Stimulated activated naive B cell treated with anti-CD40 and anti-IgM and Interleukin-4, amounts not matched to agents 10 μg/mL and 1 μg/mL and 100 μg/mL, for 72 hours (primary cell): ENCODE measurements at places on chromosomes 2 and 18.

- DNase-seq: no peak
Observed at GRCh38 chr18:13320891-13321425, 102.4 kb downstream of the LDLRAD4 start.

DNA sequence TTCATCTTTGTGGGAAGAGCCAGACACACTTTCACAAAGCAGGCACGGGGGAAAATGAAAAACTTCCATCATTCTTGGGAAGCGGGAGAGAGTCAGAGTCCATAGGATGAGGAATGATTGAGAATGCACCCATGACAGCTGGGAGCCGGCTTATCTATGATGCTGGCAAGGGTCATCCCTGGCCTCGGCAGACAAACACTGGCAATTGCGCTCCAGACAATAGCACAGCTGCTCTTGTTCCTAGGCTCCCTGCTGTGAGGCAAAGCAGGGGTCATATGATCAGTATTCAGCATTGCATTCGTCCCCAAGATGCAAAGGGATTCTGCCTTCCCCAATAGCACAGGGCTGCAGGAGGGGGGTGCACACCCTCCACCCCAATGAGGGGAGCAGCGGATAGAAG, 33.0 kb downstream of the CYRIA start:
- no peak for DNase-seq

- DNase-seq: no peak
Observed at GRCh38 chr18:47775961-47776360, 154.5 kb downstream of the SMAD2 start.

DNA sequence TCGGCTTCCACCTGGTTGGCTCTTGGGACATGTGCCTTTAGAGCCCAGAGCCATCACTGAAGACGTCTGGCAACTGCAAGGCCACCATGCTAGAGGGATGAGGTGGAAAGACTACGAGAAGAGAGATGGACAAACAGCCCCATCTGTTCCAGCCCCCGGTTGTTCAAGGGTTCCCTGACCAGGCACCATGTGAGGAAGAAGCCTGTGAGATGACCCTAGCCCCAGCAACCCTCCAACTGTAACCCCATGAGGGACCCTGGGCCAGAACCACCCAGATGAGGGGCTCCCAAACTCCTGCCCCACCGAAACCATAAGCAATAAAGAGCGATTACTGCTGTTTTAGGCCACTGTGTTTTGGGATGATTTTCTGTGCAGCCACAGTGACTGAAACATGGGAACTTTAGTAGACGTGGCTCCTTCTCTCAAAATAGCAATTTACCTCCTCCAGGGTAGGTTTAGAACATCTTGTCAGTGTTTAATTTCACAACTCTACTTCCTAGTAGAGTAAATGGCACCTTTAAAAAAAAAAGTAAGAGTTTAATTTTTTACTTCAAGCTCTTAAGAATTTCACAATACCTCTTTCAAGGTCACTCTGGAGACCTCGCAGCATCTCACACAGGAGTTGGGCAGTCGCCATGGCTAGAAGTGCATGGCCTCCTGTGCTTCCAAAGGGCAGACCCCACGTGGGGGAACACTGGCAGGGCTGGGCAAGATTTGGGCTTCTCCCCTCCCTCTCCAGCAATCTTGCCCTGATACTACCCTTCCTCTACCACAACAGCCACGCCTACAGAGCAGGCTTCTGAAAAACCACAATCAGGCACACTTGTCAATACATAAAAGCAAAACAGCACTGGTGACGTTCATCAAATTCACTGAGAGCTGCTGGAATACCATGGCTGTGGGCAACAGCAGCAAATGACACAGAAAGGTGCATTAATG, 48.8 kb downstream of the TMEM163 start:
- DNase-seq: no peak

DNA sequence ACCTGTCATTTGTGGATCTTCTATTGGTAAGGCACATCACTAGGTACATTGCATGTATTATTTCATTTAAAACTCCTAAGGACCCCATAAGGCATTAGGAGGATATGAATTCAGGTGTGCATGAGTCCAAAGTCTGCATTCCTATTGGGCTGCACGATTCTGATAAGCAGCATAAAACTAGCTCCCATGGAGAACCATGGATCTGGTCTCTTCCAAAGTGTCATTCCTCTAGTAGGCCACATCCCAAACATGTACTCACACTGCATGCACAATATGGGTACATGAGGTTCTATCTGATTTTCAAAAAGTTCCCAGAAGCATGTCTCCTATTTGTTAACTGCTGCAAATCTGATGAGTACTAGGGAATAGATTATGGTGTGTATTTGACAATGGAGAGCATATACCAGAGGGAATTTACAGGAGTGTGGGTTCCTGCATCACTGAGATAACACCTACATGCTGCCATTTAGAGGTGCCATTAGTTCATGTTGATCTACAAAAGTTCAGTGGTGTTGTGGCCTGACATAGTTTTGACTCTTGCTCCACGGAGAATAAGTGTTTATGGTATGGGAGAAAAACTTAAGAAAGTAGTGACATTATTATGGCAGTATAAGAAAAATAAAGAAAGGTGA, 11.3 kb downstream of the CYTIP start:
- no peak for DNase-seq

DNA sequence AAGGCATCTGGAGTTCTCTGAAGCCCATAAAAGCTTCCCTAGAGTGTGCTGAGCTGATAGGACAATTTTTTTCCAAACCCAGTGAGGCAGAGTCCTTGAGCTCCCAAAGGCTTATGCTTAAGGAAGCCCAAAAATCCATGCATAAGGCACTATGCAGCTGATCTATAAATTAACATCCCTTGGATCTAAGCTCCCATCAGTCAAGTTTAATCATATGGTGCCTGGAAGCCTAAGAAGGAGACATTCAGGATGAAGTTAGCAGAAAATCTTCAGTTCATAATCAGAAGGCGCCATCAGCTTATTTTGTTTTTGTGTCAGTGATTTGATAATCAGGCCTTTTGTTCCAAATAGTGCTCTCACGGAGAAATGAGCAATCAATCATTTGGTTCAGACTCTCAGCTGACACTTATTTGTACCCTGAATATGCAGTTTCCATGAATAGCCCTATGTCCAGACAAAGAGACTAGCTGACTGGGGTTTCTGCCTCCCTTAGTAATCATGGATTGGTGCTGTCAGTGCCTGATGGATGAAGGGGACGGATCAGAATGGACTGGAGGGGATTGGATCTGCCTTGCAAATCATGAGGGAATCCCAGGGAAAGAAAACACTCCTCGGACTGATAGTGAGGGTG, 464.8 kb upstream of the RGPD4 start:
- DNase-seq: no peak

GRCh38 chr2:241868661-241869081, 858 bp upstream of the RTP5 start:
- no peak for DNase-seq

GRCh38 chr2:168518555-168519066, 62.5 kb downstream of the CERS6 start:
- DNase-seq: no peak

DNA sequence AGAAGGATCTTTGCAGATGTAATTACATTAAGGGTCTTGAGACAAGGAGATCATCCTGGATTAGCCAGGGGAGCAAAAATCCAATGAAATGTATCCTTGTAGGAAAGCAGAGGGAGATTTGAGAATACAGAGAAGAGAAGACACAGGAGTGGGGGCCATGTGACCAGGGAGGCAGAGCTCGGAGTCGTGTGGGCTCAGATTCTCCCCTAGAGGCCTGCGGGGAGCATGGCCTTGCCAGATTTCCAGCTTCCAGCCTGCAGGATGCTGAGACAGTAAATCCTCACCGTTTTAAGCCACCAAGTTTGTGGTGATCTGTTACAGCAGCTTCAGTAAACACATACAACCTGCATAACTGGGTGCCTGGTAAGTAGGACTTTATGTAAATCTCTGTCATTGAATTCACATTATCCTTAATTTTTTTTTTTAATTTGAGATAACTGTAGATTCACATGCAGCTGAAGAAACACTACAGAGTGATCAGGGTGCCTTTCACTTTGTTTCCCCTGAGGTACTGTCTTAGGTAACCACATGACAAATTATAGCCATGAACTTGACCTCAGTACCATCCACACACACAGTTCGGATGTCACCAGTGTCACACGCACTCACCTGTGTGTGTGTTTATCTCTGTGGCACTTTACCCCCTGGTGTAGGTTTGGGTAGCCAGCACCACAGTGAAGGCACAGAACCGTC, 138.4 kb upstream of the HDAC4 start:
- no peak for DNase-seq

DNA sequence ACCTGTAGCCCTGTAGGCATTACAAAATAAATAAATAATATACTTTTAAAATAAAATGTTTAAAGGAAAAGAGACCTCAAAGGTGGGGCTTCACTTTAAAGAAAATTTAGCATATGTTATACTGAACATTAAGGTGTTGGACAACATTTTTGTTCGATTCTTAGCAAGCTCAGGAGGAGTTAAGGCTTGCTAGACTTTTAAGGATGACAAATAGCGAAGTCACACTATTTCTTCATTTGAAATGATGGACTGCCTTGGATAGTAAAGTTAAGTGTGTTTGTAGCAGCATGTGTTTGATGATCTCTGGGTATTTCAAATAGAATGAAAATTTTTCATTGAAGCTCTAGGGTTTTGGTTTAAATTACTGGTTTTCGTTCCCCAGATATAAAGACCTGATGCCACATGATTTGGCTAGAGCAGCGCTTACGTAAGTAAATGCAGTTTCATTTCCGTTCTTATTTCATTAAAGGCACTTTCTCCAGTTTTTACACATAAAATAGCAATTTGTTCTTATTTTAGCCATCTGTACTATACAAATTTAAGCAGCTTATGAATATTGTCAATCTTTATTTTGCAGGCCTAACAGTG, 24.9 kb downstream of the HADHB start:
- no peak for DNase-seq

- DNase-seq: no peak
Observed at GRCh38 chr2:104025295-104025694, 828.6 kb upstream of the POU3F3 start.
